ENCODE measurements at places on chromosomes 5 and 9.
A peak's percentile ranks its signal among the peaks of the same experiment; 100 is the strongest.

GRCh38 chr9:110126986-110127864, 80.7 kb downstream of the C9orf152 start:
- DNase-seq, result no peak

DNA sequence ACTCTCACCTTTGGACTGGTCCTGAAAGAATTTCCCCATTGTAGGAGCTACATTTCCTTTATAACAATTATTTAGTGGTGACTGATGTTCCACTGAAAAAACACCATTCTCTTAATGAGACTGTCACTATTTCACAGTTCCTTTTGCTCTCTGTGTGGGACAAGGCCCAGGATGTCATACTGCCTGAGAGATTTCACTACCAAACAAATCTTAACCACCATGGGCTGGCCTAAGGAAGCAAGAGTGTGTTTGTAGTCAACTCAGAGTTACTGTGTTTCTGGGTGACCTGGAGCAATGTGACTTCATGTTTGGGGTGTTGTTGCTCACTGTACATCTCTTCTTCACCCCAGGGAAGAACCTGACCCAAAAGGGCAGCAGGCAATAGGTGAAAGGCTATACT, 50.1 kb upstream of the ZNF608 start:
- DNase-seq, result no peak

GRCh38 chr5:179795049-179795862, 1.5 kb downstream of the LTC4S start:
- DNase-seq, result peak; percentile 67

- DNase-seq, result no peak
Observed at GRCh38 chr9:15244001-15244441, 63.0 kb downstream of the TTC39B start.

GRCh38 chr5:76393035-76393680, 9.9 kb upstream of the IQGAP2 start:
- DNase-seq, result no peak

DNA sequence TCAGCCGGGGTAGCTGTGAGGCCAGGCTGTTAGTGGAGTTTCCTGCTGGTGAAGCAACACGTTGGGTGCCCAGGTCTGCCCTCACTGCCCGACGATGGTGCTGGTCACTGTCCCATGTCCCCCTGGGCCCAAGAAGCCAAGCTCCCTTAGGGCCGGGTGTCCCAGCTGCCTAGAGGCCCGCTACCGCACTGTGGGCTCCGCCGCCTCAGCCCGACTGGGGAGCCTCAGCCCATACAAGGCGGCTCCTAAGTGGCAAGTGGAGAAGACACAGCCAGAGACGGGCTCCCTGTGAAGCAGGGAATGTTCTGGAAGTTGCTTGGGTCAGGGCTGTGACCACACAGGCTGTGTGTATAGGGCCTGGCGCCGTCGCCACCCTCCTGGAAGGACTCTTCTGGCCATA, 96.9 kb downstream of the RXRA start:
- no peak for DNase-seq
